ENCODE measurements at places on chromosomes 2 and 18.

DNA sequence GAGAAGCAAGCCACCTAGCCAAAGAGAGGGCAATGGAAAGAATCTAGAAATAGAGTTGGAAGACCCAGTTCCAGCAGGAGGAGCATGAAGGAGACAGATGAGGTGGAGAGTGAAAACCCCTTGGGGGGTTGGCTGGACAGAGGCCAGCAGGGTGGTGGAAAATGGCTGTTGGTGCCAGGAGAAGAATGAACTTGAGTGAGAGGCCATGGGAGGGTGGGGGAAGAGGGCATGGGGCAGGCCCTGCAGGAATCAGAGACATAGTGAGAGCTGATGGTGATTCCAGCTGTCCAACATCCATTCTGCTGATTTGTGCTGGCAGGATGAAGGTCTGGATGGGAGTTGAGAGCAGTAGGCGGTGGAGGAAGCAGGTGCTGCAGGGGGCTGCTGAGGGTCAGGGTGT lies 108.0 kb upstream of the TNP1 start:
- DNase-seq = no peak

DNA sequence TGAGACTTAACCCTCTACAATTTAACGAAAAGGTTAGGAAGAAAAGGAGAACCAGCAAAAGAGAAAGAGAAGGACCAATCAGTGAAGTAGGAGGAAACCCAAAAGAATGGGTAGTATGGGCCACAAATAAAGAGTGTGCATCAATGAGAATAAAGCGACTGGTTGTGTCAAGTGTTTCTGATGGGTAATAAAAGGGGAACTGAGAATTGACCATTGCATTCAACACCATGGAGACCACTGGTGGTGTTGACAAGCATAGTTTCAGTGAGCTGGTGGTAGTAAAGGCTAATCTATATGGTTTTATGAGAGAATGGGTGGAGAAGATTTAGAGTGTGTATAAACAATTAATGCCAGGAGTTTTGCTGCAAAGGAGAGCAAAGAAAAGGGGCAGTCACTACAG lies 75.4 kb downstream of the CSRNP3 start:
- no peak for DNase-seq

- DNase-seq = no peak
Measured at GRCh38 chr2:16216558-16216945, 276.2 kb downstream of the MYCN start.

DNA sequence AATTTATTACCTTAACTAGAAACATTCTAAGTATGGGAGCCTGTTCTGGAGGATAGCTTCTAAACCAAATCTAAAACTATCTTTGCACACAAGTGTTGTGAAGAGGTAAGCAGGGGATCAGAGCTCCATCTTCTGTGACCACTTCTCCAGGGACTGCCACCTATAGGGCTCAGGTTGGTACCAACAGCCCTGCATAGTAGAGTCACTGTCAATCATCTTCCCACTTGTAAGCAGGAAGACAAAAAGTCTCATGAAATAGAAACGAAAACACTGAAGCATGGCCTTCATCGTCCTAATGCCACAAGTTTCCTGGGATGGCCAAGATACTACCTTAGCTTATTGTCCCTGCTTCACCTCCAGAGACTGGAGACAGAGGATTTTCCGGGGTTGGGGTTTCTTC lies 43.8 kb downstream of the KANSL3 start:
- no peak for DNase-seq

DNA sequence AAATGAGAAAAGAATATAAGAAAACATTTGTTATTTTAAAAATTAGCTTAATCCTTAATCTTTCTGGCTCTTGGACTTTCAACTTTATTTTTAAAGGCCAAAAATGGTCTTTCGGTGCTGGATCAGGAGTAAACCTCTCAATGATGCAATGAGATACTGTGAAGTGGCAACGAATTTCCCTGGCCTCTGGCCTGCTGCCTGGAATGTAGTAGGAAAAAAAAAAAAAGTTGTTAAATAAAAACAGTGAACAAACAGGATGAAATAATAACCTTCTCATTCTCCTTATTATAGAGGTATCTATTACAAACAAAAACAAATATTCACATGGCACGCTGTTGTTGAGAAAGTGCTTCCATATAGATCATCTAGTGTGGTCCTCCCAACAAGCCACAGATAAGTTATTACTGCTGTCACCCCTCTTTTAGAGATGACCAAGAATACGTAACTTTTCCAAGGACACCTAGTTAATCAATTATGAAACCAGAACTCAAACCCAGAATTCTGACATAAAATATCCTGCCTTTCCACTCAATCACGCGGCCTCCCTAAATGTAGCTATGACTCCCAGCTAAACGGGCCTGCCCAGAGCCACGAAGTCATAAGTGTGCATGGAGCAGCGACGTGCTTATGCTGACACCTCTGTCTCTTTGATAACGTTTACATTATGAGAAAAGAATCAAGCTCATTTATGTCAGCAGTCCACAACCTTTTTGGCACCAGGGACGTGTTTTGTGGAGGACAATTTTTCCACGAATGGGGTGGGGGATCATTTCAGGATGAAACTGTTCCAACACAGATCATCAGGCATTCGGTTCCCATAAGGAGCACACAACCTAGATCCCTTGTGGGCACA lies 170.9 kb downstream of the BCL2 start:
- DNase-seq = no peak

GRCh38 chr2:141498561-141498960 lies 632.3 kb downstream of the LRP1B start:
- DNase-seq = no peak

- DNase-seq = no peak
Measured at GRCh38 chr2:194455358-194455757, 1201.7 kb upstream of the SLC39A10 start.

- no peak for DNase-seq
Measured at GRCh38 chr2:74691929-74692328, 37.9 kb downstream of the SEMA4F start.

DNA sequence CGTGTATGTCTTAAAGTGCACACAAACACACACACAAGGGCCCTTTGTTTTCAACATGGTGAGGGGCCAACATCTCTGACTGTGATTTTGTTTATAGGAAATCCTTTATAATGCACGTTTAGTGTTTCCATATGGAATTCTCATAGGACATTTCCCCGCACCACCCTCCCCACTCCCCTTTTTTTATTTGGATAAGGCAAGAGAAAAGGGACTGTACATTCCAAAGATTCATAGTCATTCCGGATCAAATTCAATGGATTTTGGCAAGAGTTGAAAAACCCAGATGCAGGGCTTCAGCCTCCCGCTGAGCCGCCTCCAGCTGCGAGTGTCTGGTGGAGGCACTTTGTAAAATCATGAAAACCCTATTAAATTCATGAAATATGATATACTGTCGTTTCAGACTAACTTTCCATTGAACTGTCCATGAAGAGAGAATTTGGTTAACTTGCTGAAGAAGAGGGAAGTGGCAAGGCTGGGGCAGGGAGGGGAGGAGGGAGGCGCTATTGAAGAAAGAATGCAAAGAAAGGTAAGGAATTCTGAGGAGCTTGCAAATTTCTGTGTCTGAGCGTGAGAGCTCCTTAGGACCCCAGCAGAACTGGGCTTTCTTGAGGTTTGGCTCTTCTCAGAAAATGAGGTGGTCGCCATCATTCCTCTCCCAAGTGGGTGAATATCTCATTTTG lies 25.8 kb upstream of the SLC14A2 start:
- DNase-seq = no peak

DNA sequence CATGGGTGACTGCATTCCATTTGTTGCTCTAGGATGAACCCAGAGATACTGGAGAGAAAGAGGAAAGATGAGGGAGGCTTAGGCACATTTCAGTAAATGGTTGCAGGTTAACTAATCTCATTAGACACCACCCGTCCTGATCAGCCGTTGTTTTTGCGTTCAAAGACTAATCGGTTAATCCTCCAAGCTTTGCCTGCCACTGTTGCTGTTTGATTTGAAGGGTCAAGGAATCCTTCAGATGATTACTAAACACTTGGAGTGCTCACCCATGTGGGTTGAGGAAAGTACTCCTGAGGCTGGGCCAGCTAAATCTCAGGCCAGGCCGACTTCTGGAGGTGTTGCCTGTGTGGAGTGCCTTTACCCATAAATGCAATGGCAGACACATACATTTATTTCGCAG lies 8.6 kb downstream of the SH3RF3 start:
- no peak for DNase-seq
